Effector CD4-positive, alpha-beta T cell (primary cell): ENCODE measurements at places on chromosomes 7 and 10.
A peak's percentile ranks its signal among the peaks of the same experiment; 100 is the strongest.

DNA sequence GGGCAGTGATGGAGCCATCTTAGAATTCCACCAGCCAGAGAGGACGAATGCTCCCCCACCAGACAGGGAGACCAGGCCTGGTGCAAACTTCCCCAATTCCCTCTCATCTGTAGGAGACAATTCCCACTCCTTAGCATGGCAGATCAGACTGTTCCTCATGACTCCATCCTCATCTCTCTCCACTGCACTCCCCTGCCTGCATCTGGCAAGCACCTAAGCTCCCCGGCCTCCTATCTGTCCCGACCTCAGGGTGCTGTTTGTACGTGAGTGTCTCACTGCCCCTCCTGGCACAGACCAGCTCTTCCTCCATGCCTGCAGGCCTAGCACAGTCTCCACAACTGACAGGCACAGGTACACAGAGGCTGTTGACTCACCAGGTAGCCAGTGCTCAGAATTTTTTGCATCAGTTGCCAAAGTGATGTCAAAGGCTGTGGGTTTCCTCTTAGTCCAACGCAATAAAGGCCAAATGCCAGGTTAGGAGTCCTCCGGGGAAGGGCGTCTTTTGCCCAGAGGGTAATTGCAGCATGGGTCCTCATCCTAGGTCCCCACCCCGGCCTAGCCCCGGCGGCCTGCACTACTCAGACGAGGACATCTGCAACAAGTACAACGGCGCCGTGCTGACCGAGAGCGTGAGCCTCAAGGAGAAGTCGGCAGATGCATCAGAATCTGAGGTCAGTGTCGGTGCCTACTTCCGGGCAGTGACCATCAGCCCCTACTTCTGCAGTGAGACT, 436.8 kb upstream of the FOXK1 start:
- no peak for DNase-seq

DNA sequence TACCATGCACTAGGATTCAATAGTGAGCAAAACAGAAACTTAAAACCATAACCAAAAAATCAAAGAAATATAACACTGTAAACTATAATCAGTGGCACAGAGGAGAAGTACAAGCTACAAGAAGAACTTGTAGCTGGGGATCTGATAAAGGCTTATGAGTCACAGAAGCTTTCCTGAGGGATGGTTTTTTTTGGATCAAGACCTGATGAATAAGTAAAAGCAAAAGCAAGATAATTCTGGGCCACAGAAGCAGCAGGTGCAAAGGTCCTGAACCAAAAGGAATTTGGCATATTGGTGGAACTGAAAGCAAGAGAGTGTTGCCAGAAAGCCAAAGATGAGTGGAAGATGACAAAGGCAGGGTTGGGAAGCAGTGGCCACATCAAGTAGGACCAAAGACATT, 37.4 kb upstream of the BET1 start:
- no peak for DNase-seq

DNA sequence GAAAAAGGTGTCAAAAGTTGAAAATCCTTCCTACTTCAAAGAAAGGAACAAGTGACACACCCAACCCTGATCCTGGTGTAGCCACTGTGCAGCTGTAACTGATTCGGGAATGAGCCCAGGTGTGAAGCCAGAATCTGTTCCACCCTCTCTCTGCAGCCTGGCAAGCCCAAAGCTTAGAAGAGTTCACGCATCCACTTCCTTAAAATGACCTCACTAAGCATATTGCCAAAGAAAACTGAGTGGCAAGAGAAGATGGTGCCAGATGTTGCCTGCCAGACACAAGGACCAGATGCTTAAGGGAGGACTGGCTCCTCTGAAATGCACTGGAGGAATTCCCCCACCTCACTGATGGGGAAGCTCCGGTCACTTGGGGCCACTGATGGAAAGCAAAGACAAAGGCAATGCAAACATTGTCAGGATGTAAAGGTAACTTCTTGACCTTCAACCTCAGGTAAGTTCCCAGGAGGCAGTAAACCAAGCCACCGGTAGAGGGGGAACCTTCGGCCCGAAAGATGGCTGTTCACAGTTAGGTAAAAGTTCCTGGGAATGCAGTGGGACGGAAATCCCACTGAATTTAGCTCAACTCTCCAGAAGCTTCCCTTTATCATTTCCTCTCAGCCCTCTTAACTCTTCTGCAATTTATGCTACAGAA, 554.9 kb downstream of the KCNMA1 start:
- DNase-seq, result no peak

DNA sequence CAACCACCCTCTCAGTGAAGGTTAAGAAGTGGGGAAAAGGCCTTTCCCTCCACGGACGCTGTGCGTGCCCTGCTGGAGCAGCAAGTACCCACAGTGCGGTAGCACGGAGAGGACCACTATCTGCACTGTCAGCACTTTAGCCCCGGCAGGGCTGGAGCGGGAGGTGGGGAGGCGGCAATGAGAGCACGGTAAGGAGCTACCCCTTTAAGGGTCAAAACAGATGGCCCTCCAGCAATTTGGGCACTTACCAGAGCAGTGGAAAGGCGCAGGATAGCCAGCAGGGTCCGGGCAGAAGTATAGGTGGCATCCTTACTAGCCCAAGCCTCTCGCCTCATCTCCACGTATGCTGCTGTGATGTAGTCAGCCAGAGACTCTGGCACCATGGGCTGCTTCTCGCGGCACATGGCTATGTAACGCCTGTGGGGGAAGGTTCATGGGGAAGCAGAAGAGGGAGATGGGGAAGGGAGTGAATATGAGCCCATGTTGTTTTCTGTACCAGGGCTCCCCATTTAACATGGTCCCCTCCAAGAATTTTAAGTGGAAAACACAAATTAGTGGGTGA, 5.2 kb downstream of the COPS6 start:
- DNase-seq, result no peak

GRCh38 chr10:25046641-25047040, 30.2 kb downstream of the THNSL1 start:
- DNase-seq, result no peak

- no peak for DNase-seq
Measured at GRCh38 chr7:5612695-5613094, 168.8 kb downstream of the RNF216 start.

DNA sequence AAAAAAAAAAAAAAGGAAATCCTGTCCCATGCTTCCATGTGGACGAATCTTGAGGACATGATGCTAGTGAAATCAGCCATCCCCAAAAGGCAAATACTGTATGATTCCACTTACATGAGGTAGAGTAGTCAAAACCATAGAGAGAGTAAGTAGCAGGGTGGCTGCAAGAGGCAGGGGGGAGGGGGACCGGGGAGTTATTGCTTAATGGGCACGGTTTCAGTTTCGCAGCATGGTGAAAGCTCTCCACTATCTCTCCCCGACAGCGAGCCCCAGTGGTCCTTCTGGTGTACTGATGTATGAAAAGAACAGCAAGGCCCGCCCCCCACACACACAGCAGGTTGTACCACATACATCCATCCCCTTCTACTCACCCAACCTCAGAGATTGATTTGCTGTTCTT, 32.8 kb downstream of the NOD1 start:
- DNase-seq, result peak; percentile 22

DNA sequence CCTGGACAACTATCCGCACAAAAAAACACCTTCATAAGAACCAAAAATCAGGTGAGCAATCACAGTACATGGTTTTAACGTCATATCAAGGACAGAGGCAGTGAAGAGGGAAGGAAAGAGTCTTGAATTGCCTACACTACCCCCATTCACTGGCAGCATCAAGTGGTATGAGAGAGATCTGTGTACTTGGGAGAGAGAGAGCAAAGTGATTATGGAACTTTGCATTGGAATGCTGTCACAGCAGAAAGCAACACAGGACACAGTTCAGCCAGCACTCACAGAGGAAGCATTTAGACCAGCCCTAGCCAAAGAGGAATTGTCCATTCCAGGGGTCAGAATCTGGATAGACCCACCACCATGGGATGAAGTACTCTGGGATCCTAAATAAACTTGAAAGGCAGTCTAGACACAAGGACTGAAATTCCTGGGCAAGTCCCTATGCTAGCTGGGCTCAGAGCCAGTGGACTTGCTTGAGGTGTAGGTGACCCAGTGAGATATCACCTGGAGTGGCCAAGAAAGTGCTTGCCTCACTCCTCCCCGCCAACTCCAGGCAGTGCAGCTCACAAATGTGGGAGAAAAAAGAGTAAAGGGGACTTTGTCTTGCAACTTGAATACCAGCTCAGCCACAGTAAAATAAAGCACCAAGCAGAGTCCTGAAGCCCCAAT, 30.5 kb upstream of the SFTPD start:
- DNase-seq, result no peak

DNA sequence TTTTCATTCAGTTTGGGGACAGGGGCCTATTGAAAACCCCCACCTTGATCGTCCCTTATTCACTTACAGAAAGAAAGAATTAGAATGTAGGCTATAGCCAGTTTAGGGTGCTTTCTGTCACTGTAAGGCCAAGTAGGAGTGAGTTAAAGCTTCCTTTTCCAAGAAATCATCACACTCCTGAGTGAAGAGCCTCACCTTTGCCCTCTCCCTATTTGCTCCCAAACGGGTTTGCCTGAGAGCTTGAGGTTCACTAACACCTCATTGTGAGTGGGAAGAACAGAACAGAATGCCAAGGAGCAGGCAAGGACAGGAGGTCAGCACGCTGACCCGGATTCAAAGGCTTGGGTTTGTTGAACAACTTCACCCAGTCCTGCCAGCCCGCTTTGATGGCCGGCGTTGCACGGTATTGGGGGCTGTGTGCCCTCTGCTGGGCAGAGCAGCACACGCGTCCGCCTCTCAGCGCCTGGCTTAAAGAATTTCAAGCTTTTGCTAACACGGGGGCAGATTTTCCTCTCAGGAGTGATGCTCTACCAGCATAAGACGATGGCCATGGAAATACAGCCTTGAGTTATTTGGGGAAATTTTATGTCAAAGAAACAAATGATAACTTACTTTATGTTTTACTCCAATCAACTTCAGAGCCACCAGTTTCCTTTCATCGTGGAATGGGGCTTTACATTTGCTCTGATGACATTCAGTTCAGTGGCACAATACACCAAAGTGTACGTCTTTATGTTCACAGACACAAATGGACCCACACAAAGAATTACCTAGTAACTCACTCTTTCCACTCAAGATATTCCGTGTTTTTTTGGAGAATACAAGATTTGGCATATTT, 470.0 kb downstream of the SUGCT start:
- DNase-seq, result no peak

- DNase-seq, result no peak
Measured at GRCh38 chr7:50644586-50644985, 79.4 kb upstream of the DDC start.
